T-helper 2 cell treated with Interferon-gamma antibody and Interleukin-4, amounts not matched to agents 100 ng/mL and 5 ng/mL, for 36 hours (primary cell): ENCODE measurements at places on chromosomes 5 and 9. TPM values are rescaled to one million over a fixed set of nuclear protein-coding genes. Genes with fewer than 3 reads are reported as not detected.

LSM11 gene
- 6.1 and 7.0 TPM in 2 replicates for total RNA-seq

FOXD4L3 gene
- total RNA-seq = 0.16 TPM in 1 of 2 replicates, not detected in the other

IFNA2 gene
- not detected in 2 replicates for total RNA-seq

LHX2 gene
- not detected in 2 replicates for total RNA-seq

TMEM171 gene
- total RNA-seq = not detected in 2 replicates

RNF145 gene
- total RNA-seq = 123 and 127 TPM in 2 replicates

FAM151B gene
- total RNA-seq = 0.30 and 1.0 TPM in 2 replicates

TAF11L10 gene
- total RNA-seq = not detected in 2 replicates

RNF180 gene
- not detected in 2 replicates for total RNA-seq

ZCCHC9 gene
- 33.9 and 34.1 TPM in 2 replicates for total RNA-seq

MEIKIN gene
- total RNA-seq = not detected in 2 replicates
